HL-60 (cell line): ENCODE measurements at places on chromosomes 2 and 18.

DNA sequence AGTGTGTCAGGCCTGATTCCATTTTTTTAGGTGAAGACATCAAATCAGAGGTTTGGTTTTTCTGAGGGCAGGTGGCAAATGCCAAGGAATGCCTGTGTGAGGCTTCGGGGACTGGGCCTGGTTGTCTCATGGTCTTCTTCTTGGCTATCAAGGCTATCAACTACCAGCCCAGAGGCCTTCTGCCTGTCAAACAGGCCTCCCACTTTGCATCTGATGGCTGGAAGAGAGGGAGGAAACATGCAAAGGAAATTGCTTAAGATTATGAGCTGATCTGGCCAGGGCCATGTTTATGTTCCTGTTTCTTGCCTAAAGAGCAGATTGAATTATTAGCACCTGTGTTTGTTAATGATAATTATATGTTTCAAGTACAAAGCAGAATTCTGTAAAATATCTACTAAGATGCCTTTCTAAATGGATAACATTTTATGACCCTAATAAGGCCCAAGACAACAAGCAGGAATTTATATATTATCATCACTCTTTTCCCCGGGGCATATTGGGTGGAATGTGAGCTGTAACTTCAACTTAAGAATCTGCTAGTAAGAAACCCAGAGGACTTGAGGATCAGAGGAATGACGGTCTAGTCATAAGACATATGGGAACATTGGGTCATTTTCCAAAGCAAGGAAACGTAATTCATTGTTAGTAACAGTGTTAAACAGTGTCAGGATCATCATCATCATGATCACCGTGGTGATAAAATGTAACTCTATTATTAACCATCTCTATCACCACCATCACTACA is 123.2 kb downstream of the LYPD6B start:
- DNase-seq = peak; percentile 85

GRCh38 chr2:45134726-45135125 is 125.5 kb upstream of the SIX2 start:
- peak; percentile 84 for DNase-seq

DNA sequence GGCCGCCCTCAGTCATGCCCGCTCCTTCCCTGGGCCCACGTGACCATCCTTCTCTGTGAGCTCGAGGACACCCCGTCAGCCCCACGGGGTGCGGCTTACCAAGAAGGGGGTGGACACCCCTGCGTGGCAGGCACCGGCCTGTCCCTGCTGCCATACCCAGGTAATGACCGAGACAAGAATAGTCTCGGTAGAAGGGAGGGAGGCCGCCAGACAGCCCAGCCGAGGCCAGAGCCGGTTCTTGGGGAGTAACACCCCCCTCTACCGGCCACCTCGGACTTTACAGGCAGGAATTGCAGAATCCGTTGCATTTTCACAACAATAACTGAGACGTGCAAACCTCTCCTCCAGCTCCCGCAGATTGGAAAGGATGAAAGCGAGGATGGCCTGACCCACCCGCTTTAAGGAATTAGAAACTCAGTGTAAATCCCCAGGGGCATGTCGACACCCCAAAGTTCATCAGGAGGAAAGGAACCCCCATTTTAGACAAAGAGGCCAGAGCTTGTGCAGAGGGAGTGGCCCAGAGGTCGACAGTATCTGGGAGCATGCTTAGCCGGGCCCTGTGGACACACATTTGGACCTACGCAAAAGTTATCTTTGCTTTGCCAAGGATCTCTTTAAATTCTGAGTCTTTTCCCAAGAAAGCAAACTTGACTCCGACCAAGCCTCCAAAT is 60.1 kb upstream of the GLI2 start:
- DNase-seq = no peak

DNA sequence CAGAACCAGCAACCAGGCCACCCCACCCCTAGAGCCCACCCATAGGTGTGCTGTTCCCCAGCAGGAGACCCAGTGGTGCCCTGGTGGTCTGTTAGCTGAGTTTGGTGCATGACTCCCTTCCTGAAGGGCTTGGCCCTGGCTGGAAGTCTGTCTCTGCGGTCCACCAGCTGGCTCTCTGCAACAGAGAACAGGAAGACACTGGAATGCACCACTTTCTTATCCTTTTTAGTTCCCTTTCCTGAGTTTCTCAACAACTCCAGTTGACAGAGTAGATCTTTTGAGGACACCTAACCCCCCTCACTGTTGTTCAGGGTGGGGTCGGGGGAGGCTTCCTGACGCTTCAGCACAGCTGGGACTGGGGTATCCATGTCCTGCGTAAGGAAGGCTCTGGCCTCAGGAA is 11.9 kb upstream of the RPL37A start:
- peak; percentile 77 for DNase-seq

GRCh38 chr2:202269585-202269984 is 4.0 kb downstream of the NOP58 start:
- peak; percentile 63 for DNase-seq
